ENCODE measurements at places on chromosomes 3 and 15. TPM values are rescaled to one million over a fixed set of nuclear protein-coding genes. Genes with fewer than 3 reads are reported as not detected.

The ZIC4 gene
- total RNA-seq, result not detected

The DGKG gene
- total RNA-seq, result 32.4 TPM

The NR1I2 gene
- 0.14 TPM for total RNA-seq

The SPTSSB gene
- total RNA-seq, result not detected

The PARP6 gene
- 70.7 TPM for total RNA-seq

The CFAP20DC gene
- total RNA-seq, result 3.4 TPM

The TCF12 gene
- total RNA-seq, result 65.2 TPM

The ONECUT1 gene
- total RNA-seq, result 0.18 TPM

GRCh38 chr3:126971891-126972351, 11.0 kb upstream of the PLXNA1 start:
- DNase-seq, result peak; percentile 59

DNA sequence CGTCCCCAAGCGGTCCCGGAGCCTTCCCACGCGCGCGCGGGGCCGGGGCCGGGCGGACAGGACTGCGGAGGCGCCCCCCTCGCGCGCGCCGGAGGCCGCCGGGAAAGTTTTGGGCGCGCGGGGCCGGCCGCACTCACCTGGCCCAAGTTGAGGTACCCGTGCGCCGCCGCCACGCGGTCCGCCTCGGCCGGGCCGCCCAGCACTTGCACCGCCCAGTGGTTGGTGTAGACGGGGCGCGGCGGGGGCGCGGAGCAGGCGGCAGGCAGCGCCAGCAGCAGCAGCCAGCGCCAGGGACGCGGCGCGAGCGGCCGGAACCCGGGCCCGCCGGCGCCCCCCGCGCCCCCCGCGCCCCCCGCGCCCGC, 289 bp downstream of the PCSK6 start:
- no peak for DNase-seq

DNA sequence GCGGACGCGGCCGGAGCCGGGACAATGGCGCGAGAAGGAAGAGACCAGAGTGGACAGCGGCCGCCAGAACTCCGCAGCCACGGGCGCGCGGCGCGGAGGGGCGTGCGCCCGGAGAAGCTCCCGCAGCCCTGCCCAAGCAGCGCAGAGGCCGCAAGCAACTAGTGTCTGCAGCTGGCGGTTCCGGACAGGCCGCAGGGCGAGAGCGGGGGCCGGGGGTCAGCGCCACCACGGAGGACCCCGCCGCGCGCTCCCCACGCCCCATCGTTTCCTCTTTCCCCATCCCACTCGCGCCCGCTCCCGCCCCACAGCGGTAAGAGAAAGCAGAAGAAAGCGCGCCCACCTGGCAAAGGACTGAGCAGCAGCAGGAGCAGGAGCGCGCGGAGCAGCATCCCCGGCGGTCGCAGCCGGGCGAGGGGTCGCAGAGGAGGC, 440 bp downstream of the PRTG start:
- no peak for DNase-seq

GRCh38 chr3:79872483-79872882, 104.7 kb upstream of the ROBO1 start:
- DNase-seq, result no peak

DNA sequence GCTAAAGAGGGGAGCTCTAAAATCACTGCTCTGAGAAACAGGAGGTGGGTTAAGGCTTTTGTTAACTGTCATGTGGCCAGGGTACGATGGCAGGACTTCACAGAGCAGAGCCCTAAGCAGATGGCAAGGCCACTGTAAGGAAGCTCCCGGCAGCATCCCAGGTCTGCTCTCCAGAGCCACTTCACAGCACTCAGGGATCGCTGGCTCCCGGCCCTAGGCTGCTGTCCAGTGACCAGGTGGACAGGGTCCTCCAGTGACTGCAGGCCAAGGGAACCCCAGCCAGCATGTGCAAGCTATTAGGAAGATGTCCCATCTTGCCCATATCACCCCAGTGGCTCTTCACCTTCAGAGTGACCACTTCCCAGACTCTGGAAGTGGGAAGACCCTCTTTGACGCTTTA, 10.4 kb downstream of the TMEM41A start:
- no peak for DNase-seq

- DNase-seq, result peak; percentile 86
Measured at GRCh38 chr3:48402281-48402732, 27.6 kb downstream of the PLXNB1 start.

DNA sequence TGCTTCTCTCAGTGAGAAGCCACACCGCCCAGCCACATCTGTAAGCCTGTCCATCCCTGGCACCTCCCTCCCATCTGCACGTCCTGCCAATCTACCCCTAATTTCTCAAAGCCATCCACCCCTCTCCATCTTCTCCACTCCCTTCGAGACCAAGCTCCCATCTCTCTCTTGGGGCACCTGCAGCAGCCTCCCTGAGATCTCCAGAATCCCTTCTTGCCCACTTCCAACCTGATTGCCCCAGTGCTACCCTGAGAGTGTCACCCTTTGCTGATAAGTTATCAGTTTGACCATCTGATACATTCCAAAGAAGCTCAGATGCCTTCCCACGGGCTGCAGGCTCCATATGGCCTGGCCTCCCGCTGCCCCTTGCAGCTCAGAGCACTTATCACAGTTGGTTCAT, 496.1 kb downstream of the SHQ1 start:
- DNase-seq, result no peak

GRCh38 chr3:197368821-197369220, 70.4 kb upstream of the DLG1 start:
- DNase-seq, result no peak

- no peak for DNase-seq
Measured at GRCh38 chr3:173258697-173259096, 117.7 kb upstream of the SPATA16 start.

DNA sequence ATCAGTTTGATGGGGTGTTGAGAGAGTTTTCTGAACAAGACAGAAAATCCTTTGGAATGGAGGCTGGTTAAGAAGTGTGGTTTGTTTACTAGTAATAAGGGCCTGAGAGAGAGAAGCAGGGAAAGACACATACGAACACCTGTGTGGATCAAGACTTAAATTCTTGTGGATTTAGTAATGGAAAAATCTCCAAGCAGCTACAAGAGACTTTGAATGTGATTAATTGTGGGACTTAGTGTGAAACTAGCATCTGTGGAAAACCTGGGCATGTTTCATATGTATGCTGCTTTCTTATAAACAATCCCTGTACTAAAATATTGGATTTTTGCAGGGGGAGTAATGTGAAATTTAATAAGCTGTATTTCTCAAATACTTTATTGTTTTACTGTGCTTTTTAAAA, 399.1 kb downstream of the SI start:
- DNase-seq, result no peak

- DNase-seq, result no peak
Measured at GRCh38 chr3:77025471-77025870, 14.4 kb upstream of the ROBO2 start.

DNA sequence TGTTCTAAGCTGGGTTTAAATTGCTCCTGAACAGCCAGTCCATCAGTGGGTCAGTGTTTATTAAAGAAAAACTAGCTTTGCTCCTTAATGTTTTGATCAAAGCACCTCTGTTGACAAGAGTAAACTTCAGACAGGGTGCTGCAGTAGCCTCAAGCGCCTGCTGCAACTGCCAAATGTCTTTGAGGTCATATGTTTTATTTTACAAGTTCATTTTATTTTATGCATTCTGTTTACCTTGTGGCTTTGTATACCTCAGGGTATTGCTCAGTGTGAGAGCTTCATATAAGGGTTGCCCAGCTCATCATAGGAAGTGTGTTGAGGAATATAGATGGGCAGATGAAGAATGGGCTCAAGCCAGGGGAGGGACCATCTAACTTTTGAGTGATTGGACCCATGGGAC, 8.5 kb downstream of the MYZAP start:
- DNase-seq, result no peak

DNA sequence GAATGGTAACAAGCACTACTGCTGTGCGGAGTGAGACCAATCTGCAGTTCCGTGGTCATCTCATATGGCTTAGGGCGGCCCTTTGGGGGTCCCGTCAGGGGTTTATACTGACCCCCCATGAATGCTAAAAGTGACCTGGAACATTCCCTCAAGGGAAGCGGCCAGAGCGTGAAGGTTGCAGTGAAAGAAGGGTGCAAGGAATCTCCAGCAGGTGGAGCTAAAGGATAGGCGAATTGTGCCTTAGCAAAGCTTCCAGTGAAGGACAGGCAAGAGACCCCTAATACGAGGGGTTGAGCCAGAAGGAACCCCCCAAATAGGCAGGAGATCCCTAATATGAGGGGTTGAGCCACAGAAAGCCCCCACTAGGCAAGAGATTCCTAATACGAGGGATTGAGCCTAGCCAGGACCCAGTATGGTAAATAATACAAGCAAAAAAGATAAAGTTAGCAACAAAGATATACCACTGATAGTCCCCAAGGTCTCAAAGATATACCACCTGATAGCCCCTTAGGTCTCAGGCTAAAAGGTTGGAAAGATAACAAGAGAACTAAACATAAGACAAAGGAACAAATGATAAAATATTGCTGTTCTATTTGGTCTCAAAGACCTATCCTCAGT, 32.8 kb downstream of the ZNF589 start:
- peak; percentile 37 for DNase-seq

DNA sequence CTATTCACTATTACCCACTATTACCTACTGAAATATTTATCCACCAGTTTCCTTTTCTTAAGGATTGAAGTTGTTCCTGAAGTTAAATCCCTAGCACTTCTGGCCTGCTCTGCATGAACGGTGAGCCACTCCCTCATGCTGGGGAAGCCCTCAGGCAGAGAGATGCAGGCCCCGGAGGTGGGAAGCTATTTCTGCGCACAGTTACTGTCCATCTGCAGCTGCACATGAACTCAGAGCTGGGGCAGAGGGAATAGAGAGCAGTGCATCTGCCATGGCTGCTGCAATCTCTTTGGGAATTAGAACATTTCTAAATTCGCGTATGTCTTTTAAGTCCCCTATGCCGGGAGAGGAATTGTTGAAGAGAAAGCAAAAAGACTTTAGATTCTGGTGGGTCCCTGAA, 6.3 kb upstream of the GALNT15 start:
- no peak for DNase-seq

Data from adrenal gland (tissue), 19 donors.